ENCODE measurements at places on chromosomes 2 and 18. TPM values are rescaled to one million over a fixed set of nuclear protein-coding genes. Genes with fewer than 3 reads are reported as not detected.

Gene TUBB8B
- total RNA-seq: not detected

Gene FOXD4L1
- total RNA-seq: 0.35 TPM

Gene ARHGAP15
- not detected for total RNA-seq

Gene SERPINB12
- not detected for total RNA-seq

Gene DAW1
- 2.1 TPM for total RNA-seq

Gene DSC3
- 1.1 TPM for total RNA-seq

Gene HADHA
- total RNA-seq: 119 TPM

Gene MGAT4A
- 2.6 TPM for total RNA-seq

Gene KIF1A
- total RNA-seq: 0.71 TPM

Gene COX5B
- total RNA-seq: 325 TPM

Gene CFAP221
- 0.14 TPM for total RNA-seq

Gene DES
- 0.27 TPM for total RNA-seq

Gene ACOXL
- total RNA-seq: not detected

All from A549 treated with AZD2906 at 1 μM for 4 hours (cell line).